Activated effector memory CD4-positive, alpha-beta T cell treated with Interleukin-2 at 50 U/mL for 16 hours (primary cell): ENCODE measurements at places on chromosomes 3 and 15.

DNA sequence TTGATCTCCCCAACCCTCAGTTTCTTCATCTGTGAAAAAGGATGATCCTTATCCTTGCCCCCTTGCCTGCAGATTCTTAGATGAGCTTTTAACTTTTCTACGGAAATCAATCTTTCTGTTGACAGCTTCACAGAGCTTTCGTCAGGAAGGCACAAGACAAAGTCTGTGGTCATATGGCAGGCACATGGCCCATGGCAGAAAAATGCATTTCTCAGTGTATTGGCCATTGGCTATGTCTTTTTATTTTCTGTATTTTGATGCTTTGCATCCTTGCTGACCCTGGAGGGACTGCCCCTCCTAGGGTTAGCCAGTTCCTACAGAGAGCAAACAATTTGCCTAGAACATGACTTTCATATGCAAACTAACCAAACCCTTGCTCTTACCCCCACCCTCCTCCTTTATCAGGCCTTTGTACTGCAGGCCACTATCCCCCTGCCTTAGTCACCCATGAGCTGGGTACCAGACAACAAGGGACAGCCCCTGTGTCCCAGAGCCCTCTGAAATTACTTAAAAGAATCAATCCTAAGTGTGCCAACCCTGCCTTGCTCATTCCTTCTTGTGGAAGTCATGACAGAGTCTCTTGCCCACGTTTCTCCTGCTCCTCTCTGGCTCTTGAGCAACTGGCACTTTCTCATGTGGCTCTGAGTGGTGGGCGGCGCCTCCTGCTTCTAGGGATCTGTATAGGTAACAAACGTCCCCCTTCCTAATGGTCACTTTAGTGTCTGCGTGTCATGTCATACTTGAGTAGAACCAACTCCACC is 24.1 kb upstream of the NOX5 start:
- DNase-seq: no peak

GRCh38 chr3:171323938-171324536 is 136.2 kb downstream of the TNIK start:
- DNase-seq: no peak

DNA sequence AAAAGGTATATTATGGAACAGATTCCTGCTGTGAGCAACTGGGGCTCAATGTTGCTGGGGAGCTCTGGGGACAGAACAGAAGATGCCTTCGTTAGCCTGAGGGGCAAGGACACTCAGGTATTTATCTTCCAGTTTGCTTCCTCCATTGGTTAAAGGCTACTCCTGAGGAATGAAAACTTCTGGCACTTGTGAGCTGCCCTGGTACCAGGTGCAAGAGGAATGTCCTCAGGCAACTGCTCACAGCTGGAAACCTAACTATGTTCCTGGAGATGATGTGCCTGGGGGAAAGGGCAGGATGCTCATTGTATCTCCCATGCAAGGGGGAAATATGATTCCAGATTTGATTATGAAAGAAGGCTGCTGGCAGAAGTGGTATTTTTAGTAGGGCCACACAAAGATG is 54.0 kb upstream of the BBX start:
- no peak for DNase-seq

DNA sequence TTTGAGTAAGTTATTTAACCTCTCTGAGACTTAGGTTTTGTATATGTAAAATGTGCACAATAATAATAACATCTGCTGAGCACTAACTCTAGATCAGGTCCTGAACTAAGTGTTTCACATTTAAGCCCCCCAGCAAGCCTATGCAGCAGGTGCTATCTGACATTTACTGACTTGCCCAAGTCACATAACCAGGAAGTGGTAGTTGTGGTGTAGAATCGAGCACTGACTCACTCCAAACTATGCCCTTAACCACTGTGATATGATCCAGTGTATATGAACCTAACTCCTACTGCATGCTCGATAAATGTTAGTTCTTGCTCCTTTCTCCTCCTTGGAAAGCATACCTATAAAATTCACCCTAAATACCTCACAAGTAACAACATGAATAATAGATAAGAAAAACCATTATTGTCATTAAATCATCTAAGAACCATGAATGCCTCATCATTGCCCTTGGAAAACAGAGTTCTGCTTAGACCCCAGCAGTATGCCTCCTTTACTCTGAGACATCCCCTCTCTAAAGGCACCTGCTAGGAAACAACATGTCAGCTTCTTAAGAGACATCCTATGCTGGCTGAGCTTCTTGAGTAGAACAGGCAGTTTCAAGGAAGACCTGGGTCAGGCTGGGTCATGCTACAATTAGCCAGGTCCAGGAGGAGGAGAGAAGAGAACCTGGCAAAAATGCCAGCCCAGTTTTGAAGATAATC is 3.0 kb upstream of the SHC4 start:
- no peak for DNase-seq

- no peak for DNase-seq
Measured at GRCh38 chr15:95944193-95944592, 386.3 kb upstream of the NR2F2 start.

DNA sequence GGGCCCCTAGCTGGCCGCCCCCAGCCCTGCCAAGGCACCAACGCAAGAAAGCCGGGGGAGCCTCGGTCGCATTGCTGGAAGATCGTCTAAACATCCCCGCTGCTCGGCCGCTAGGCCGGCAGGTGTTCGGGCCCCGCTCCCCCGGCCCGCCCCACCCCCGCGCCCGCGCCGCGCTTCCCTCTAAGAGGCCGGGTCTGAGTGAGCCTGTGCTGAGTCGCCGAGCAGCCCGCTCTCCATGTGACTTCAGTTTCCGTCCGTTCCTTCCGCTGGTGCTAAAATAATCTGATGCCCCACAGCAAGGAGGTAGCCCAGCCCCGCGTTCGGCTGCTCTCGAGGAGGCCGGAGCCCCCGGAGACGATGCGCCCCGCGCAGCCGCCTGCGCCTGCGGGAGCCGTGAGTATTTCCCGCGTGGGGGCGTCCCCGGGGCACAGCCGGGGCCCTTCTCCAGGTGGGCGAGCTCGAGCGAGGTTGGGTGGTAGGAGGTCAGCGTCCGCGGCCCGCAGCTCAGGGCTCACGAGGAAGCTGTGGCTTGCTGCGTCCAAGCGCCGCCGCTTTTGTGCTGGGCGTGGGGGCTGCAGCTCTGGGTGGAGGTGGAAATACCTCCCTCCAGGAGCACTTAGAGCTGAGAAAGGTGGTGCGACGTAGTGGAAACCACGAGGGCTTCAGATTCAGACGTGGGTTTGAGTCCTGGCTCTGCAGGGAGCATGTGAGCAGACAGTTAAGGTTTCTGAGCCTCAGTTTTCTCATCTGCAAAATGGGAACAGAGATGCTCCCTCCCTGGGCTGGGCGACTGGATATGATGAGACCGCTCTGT is at the start of gene NRROS:
Gene NRROS, plus strand, starts transcription at position 212 of the 814 bp plus-strand sequence. CDS start 14,846 bp downstream, outside the sequence.
- DNase-seq: peak; percentile 55

GRCh38 chr15:33124279-33124678 is 70.2 kb downstream of the FMN1 start:
- no peak for DNase-seq

- no peak for DNase-seq
Measured at GRCh38 chr3:53773021-53773436, 73.2 kb downstream of the CHDH start.
